ENCODE measurements at places on chromosomes 12 and 14.

DNA sequence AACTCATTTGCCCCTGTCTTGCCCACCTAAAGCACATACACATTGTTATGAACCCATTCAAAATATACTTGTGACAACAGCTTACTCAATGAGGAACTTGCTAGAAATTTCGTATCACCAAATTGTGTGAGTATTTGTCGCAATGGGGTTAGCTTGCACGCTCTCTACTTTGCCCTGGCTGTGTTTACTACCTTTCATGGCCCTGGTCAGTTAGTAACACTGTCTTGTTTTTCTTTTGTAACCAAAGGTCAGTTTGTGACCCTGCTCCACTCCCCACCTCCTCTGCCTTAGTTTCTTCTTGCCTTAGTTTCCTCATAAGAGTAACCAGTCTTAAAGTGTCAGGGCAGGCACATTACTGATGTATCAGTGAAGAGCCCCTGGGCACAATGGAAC lies 205.8 kb upstream of the EEA1 start:
- DNase-seq, result no peak

GRCh38 chr12:132570635-132571034 lies 39.7 kb downstream of the LRCOL1 start:
- DNase-seq, result no peak

GRCh38 chr12:127162902-127163301 lies 1104.1 kb upstream of the TMEM132C start:
- no peak for DNase-seq

DNA sequence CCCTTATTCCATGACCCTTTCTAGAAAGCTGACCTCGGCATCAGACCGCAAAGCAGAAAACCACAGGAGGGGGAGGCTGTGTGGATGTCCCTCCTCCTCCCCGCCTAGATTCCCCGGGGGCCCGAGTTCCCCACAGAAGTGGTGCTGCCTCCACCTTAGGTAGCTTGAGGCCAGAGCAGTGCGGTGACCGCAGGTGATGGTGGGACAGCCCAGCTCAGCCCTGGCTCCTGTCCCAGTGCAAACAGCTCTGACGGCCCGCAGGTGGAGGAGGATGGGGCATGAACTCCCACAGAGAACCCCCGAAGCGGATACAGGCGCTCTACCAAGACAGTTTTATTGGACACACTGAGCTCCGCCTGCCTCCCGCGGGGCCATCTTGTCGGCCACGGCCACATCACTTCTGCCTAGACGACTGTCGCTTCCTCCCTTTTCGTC lies 19.5 kb downstream of the ARL6IP4 start:
- DNase-seq, result no peak

GRCh38 chr14:24053548-24054323 lies 1.9 kb downstream of the CARMIL3 start:
- DNase-seq, result no peak

DNA sequence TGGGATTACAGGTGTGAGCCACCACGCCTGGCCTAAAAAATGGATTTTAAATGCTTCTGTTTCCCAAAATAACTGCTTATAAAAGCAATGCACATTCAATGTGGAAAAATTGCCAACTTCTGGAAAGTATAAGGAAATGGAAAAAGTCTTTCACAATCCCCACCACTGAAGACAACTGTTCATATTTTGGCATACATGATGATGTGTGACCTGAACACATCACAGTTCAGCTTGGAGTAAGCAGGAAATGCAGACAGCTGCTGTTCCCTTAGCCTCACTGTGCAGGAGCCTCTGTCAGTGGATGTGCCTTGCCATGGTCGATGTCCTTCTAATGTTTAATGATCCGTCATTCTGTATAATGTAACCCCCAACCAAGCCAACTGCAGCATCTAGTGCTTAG lies 5.2 kb downstream of the MTERF2 start:
- DNase-seq, result no peak

GRCh38 chr12:3496957-3497356 lies 6.0 kb downstream of the PRMT8 start:
- DNase-seq, result no peak

DNA sequence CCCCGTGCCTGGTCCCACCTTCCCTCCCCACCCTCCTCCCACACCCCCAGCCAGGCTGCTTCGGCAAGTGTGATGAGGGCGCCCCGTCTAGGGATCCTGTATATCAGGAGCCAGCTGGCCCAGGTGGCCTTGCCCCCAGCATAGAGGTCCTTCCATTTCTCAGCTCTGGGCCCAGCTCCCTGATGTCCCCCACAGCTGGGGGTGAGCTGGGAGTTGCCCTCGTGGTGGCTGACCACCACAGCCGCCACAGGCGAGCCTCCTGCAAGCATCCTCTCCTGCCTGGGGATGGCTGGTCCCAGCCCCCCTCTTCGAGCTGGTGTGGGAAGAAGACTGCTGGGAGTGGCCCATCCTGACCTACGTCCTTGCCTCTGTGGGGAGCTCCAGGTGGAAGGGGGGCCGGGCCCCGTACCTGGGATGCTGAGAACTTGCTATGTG lies 7.4 kb downstream of the ASPG start:
- DNase-seq, result no peak

GRCh38 chr12:66107451-66107915 lies 23.1 kb downstream of the LLPH start:
- DNase-seq, result peak; percentile 87

GRCh38 chr14:95691591-95691990 lies 5.4 kb downstream of the TCL1B start:
- DNase-seq, result no peak

DNA sequence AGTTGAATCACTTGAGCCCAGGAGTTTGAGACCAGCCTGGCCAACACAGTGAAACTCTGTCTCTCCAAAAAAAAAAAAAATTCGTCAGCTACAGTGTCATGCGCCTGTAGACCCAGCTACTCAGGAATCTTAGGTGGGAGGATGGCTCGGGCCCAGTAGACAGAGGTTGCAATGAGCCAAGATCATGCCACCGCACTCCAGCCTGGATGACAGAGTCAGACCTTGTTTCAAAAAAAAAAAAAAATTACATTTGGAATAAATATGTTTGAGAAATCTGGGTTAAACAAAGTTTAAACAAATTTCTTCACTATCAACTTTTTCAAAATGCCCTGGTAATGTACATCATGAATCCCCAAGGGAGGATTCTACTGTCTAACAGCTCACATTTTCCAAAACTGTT lies 187.0 kb upstream of the RASSF8 start:
- DNase-seq, result no peak

DNA sequence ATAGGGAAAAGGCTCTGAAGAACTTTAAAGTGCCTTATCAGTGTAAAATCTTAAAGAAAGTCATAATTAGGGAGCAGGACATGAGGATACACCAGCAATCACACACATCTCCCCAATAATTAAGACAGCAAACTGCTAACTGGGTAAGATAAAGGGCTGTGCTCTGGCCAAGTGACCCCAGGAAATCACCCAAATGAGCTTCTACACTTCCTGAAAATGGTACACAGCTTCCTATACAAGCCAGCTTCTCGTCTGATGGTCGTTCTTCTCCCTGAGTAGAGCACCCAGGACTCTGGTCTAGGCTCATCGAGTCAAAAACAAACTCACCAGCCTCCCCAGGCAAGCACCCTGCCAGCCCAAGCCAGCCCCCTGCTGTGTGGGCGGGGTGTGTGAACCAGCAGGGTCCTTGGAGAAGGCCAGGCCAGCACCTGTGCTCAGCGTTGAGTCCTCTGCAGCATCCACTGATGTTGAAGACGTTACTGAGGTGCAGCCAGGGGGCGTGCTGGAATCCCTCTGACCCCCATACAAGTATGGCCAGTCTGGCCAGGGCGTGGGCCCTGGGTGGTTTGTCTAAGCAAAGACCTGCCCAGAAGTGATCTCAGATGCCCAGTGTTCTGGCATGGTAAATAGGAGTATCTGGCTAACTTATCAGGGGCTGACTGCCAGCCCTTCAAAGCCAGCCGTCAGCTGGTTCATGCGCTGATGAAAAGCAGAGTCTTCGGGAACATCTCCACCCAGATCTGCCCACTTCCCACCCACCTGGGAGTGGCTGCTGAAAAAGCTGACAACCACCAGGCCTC lies 41.4 kb downstream of the ACTN1 start:
- DNase-seq, result no peak

- DNase-seq, result no peak
Observed at GRCh38 chr12:32777159-32777558, 21.5 kb upstream of the YARS2 start.

- DNase-seq, result no peak
Observed at GRCh38 chr14:93858896-93859295, 68.2 kb upstream of the FAM181A start.

GRCh38 chr12:113880988-113881962 lies 84.8 kb downstream of the RBM19 start:
- no peak for DNase-seq

GRCh38 chr14:99672506-99673304 lies 11.4 kb upstream of the CYP46A1 start:
- DNase-seq, result peak; percentile 30

DNA sequence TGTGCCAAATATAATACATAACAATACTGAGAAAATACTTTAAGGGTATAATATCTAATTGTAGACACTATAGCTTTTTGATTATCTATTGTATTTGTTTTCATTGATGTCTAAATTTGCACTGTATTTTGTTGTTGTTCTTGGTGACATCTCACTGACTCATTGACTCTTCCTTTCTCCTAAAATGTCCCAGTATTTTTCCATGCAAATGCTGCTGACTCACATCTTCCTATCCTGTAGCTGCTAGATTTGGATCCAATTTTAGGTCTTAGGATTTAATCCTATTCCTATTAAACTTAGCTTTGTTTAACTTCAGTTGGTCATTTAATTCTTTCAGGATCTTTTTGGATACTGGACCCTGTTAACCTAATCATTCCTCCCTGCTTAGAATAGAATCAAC lies 148.5 kb downstream of the TMTC2 start:
- DNase-seq, result no peak

All from Kasumi-1 (cell line).